ENCODE measurements at places on chromosomes 6 and 20. TPM values are rescaled to one million over a fixed set of nuclear protein-coding genes. Genes with fewer than 3 reads are reported as not detected.
A peak's percentile ranks its signal among the peaks of the same experiment; 100 is the strongest.

DNA sequence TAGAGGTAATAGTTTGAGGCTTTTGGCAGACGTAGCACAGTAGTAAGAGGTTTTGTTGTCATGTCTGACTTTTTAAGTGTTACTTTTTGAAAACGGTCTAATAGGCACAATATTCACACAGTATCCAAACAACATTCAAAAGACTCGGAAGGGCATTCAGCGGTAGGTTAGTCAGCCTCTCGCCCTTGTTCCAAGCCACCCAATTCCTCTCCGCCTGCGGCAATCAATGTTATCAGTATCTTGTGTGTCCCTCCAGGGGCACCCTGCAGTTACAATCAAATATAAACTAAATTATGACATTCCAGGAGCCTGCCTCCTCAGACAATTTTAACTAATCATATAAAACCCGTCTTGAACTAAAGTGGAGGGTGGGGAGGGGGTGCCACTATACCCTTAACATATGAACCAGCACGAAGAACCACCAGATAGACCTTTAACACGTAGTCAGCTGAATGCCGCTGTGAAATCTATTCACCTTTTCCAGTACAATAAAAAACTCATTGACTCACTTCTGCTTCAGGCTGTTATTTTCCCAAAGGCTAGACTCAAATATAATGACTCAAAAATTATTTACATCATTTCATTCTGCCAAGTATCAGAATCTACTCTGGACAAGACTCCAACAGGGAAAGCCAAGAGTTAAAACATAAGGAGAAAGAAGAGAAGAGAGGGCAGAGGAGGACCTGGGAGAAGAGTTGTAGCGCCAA lies 1.6 kb downstream of the TENT5A start:
- DNase-seq: no peak
- no peaks in the 10 kb centered on the region for H3K27me3 ChIP-seq
- H3K36me3 ChIP-seq: peaks cover 2% of the 10 kb centered on the region
- peak overlapping the region; percentile 97 for H3K27ac ChIP-seq
- H3K4me1 ChIP-seq: peaks cover 22% of the 10 kb centered on the region

GRCh38 chr6:11921017-11921438 lies 91.1 kb upstream of the HIVEP1 start:
- no peak overlapping the region for H3K4me3 ChIP-seq
- peak; percentile 34 for DNase-seq
- no peaks in the 10 kb centered on the region for H3K4me1 ChIP-seq

DNA sequence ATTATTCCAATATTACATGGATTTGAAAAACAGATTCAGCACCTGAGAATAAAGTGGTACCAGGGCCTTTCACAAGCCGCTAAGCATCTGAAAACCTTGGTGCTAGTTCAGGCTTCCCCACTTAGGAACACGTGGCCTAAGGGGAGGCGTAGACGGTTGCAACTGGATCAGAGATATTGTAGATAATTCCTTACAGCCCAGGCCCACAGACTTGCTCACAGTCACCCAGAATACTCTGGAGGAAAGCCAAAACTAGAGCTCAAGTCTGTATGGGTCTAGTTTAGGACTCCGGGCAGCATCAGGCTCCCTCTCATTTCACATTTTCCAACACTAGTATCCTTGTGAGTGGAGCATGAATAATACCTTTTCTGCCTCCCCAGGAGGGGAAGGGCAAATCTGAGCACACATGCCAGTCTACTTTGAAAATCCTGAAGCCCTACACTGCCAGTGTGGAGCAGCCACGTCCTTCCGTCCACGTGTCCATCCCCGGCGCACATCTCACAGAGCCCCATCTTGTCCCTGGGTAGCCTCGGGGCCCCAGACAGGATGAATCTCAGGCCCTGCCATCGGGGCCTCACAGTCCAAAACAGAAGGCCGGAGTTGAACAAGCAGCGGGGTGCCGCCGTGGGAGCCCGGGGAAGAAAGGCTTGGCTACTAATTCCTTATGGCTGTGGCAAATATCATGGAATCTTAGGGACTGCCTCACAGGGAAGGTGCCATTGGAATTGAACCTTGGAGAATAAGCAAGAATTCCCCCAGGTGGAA lies 299.3 kb downstream of the NRN1 start:
- no peak overlapping the region for H3K27ac ChIP-seq
- DNase-seq: no peak
- H3K4me1 ChIP-seq: no peaks in the 10 kb centered on the region

DNA sequence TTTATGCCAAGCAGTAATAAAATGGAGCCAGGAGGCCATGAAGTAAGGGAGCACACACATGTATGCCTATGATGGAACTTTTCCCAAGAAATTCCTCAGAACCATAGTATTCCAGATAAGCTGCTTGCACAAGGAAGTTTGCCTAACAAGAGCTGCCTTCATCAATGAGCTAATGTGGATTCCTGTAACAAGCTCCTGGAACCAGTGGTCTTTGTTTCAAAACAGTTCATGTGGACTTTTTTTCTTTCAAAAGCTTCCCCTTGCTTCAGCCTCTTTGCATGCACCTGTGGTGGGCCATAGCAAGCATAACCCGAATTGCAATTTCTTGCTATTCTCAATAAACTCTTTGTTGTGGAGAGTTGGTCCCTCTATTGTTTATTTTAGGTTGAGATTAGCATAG lies 359.6 kb downstream of the UTRN start:
- H3K4me1 ChIP-seq: peaks cover 5% of the 10 kb centered on the region
- H3K27ac ChIP-seq: no peak overlapping the region
- no peak for DNase-seq
- H3K36me3 ChIP-seq: no peaks in the 10 kb centered on the region

DNA sequence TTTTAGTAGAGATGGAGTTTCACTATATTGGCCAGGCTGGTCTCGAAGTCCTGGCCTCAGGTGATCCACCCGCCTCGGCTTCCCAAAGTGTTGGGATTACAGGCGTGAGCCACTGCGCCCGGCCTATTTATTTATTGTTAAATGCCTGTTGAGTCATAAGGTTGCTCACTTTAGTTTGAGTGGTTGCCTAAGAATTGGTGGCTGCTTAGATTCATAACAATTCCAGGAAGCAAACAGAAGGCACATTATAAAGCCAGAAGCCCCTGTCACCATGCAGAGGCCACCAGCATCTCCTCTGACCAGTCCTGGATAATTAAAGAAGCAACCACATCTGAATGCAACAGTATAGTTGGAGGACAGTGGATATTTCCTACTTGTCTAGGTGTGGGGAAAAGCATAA lies 24.0 kb upstream of the ARMH2 start:
- no peak overlapping the region for H3K4me3 ChIP-seq
- no peaks in the 10 kb centered on the region for H3K27me3 ChIP-seq
- no peak overlapping the region for H3K27ac ChIP-seq
- no peaks in the 10 kb centered on the region for H3K36me3 ChIP-seq

DNA sequence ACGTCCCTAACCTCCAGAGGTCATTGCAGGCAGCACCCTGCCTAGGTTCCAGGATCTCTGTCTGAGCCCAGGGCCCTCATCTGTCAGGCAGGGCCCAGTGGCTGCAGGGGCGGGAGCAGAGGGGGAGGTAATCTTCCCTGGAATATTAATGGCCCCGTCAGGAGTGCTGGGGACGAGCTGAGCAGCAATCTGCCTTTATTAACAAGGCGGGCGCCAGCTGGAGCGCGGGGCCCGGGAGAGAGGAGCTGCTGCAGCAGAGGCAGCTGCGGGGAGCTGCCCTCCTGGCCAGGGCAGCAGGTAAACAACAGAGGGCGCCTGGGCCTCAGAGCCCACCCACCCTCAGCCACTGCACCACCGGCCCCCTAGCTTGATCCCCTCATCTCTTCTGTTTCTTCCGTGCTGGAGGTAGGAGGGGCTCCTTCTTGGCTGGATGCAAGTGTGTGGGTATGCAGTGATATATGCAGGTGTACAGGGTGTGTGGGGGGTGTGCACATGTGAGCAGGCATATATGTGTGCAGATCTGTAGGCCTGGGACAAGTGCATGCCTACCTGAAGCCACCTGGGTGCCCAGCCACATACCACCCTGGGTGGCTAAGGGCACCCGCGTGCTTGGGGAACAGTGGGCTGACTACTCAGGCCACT lies 131.8 kb upstream of the MLN start:
- DNase-seq: no peak
- H3K27me3 ChIP-seq: no peaks in the 10 kb centered on the region
- no peak overlapping the region for H3K27ac ChIP-seq
- no peaks in the 10 kb centered on the region for H3K36me3 ChIP-seq
- no peak overlapping the region for H3K4me3 ChIP-seq

DNA sequence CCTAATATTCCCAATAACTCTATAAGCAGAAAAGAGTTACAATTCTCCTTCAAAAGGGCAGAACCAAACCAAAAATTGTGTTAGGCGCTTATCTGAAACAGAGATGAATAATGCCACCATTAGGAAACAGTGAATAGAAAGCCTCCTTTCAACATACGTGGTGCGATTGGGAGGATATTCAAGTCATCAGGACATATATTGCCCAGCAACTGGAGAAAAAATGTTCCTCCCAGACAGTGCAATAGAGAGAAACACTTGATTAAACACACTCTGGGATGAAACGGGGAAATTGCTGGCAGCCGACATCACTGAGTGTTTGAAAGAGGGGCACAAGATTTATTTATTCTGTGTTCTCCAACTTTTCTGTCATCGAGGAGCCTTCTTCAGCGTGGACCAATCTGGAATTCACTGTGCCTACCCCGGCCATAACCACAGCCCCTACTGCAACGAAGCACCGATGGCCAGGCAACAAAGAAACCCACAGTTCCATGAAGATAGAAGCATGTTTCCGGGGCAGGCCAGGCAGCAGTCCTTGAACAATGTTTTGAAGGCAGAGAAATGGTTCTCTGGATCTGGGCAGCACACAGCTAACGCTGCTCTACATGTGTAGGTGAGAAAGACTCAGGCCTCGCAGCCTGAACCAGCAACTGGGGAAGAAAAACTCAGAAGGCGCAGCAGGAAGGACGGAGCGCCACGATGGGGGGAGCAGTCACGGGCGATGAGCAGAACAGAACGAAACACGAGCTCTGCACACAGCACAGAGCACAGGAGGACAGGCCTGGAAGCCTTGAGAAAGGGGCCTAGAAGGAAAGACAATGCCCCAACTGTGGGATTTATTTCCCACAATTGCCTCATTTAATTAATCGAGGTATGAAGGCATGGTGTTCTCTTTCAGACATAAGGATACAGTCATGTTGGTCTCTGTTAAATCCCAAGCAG lies 234.2 kb upstream of the FOXQ1 start:
- no peaks in the 10 kb centered on the region for H3K36me3 ChIP-seq
- H3K4me3 ChIP-seq: no peak overlapping the region
- H3K27me3 ChIP-seq: no peaks in the 10 kb centered on the region
- no peak overlapping the region for H3K27ac ChIP-seq
- no peaks in the 10 kb centered on the region for H3K4me1 ChIP-seq
- no peak for DNase-seq

DNA sequence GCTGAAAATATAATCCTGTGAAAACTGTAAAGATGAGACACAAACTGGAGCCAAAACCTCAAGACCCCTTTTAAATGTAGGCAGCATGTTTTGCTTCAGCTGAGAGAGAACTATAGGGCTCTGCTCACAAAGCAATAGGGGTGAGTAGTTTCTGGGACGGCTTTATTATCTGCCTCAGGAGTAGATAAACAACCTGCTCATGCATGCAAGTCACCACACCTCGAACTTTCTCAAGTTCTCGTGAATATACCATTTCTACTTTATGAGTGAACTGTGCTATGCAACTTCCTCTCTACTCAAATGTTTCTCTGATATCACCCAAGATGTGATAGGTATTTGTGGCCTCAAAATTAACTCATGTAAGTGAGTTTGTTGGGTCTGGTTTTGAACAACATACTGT lies 7.5 kb upstream of the OOEP start:
- H3K4me1 ChIP-seq: no peaks in the 10 kb centered on the region
- H3K27me3 ChIP-seq: no peaks in the 10 kb centered on the region
- H3K27ac ChIP-seq: no peak overlapping the region
- H3K4me3 ChIP-seq: no peak overlapping the region

- H3K4me1 ChIP-seq: no peaks in the 10 kb centered on the region
- no peak overlapping the region for H3K4me3 ChIP-seq
- no peak for DNase-seq
- no peaks in the 10 kb centered on the region for H3K36me3 ChIP-seq
- no peak overlapping the region for H3K27ac ChIP-seq
- no peaks in the 10 kb centered on the region for H3K27me3 ChIP-seq
These were observed 28.5 kb upstream of the ERVFRD-1 start for GRCh38 chr6:11140056-11140455.

DNA sequence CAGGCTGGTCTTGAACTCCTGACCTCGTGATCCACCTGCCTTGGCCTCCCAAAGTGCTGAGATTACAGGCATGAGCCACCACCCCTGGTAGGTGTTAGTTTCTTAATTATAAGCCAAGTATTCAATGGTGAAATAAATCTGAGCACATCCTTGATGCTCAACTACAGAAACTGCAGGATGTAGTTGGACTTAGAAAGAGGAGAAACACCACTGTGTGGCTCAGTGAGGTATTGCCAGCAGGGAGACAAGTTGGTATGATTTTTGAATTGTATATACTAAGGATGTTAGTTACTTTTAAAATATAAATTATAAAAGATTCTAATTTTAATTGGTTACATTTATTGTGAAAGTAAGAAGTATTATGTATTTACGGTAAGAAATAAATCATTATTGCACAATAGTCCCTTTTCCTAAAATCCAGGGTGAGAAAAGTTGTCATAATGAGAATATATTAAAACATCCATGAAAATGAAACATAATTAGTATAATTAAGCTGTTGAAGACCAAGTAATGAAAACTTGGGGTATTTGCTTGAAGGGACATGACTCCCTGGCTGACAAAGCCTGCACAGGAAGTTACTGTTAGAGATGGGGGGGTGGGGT lies 17.6 kb downstream of the SLC18B1 start:
- H3K4me1 ChIP-seq: no peaks in the 10 kb centered on the region
- H3K4me3 ChIP-seq: no peak overlapping the region
- H3K27me3 ChIP-seq: no peaks in the 10 kb centered on the region
- no peak for DNase-seq

GRCh38 chr6:3237761-3238662 lies 10.6 kb upstream of the TUBB2B start:
- DNase-seq: no peak
- H3K36me3 ChIP-seq: no peaks in the 10 kb centered on the region
- no peak overlapping the region for H3K27ac ChIP-seq
- no peak overlapping the region for H3K4me3 ChIP-seq

DNA sequence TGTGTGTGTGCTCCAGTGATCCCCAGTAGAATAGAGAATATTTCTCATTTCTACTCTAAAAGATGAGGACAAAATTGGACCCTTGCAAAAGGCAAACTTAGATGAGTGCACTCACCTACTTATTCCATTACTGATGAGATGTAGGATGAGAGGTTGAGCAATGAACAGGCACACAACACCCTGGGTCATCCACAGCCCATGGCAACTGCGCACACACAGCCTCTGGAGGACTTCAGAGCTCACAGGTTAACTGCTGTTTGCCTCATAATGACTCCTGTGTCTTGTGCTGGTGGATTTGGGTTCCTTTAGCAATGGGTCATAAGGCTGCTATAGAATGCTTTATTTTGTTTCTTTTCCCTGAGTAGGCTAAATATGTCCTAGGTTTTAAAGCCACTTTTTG lies 103.6 kb upstream of the TNFAIP3 start:
- H3K27ac ChIP-seq: no peak overlapping the region
- DNase-seq: no peak
- no peaks in the 10 kb centered on the region for H3K4me1 ChIP-seq
- no peaks in the 10 kb centered on the region for H3K27me3 ChIP-seq

GRCh38 chr6:138267971-138268895 lies 49.9 kb upstream of the PBOV1 start:
- no peaks in the 10 kb centered on the region for H3K4me1 ChIP-seq
- no peaks in the 10 kb centered on the region for H3K27me3 ChIP-seq

Gene PM20D2
- total RNA-seq: 28.2 TPM

Gene SLC17A2
- total RNA-seq: not detected

Gene RAD21L1
- 0.39 TPM for total RNA-seq

Gene SIRPD
- total RNA-seq: not detected

Gene PSORS1C1
- total RNA-seq: 2.4 TPM

Gene PDRG1
- 15.7 TPM for total RNA-seq

Gene APOM
- total RNA-seq: not detected

Gene PTP4A1
- 22.8 TPM for total RNA-seq

Gene EMILIN3
- total RNA-seq: 31.0 TPM
